ENCODE measurements at places on chromosomes 16 and 17.

GRCh38 chr16:81623365-81624102, 155.6 kb upstream of the PLCG2 start:
- DNase-seq = peak; percentile 50

DNA sequence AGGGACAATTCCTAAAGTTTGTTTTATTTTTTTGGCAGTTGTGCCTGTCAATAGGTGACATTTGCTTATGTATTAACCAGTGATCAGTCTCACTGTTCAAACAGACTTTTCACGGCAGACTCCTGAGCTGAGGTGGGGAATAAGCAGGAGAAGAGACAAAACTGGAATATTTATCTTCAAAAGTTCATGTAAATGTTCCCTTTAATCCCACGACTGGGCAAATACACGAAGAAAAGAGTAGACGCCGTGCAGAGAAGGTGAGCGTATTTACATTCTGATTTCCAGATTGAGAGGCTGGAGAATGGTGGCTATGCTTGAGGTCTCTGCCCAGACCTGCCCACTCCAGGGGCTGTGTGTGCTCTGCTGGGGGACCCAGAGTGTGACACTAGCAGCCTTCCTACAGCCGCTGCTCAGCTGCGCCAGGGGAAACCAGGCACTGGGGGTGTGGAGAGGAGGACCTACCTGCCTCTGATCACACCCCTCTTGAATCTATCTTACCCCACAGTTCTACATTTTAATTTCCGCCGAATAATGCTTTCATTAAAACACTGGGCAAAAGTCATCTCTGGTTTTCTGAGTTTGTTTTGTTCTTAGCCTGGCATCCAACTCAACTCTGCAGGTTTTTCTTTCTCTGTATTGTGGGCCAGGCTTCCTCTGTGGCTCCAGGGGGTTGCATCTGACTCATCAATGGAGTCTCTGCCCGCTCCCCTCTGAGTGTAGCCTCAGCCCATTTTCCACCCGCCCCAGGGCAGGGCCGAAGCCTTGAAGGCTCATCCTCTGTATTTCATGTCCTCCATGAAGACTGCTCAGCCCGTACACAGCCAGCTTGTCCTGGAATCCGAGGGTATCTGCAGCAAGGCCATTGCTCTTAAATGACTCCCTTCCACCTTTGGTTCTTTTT, 237.1 kb downstream of the NTN1 start:
- no peak for DNase-seq

DNA sequence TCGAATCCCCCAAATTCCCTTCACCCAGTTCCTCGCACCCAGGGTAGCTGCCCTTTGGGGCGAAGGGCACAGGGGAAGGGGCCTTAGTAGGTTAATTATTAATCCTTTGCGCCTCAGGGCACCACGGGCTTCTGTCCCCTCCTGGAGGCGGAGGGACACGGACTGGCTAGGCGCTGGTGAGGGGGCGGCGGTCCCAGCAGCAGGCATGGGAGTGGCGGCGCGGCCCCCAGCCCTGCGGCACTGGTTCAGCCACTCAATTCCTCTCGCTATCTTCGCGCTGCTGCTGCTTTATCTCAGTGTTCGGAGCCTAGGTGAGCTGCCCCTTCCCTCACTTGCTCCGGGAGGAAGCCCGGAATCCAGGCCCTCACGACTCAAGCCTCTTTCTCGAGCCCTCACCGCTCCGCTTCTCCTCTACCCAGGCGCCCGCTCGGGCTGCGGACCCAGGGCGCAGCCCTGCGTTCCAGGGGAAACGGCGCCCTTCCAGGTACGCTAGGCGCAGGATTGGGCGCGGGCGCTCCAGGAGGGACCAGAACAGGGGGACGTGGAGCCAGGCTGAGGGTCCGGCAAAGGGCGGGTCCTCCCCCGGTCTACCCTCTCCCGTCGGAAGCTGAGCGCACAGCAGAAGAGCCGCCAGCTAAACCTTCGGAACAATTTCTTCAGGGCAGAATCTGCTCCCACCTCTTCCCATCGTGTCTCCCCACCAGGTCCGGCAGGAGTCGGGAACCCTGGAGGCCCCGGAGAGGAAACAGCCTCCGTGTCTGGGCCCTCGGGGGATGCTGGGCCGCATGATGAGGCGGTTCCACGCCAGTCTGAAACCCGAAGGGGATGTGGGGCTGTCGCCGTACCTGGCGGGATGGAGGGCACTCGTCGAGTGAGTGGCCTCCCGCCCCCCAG, at the start of gene GLTPD2:
Gene GLTPD2 (plus strand): TSS at position 158 of the 894 bp plus-strand sequence. CDS start 48 bp downstream, at position 206.
- DNase-seq = no peak

DNA sequence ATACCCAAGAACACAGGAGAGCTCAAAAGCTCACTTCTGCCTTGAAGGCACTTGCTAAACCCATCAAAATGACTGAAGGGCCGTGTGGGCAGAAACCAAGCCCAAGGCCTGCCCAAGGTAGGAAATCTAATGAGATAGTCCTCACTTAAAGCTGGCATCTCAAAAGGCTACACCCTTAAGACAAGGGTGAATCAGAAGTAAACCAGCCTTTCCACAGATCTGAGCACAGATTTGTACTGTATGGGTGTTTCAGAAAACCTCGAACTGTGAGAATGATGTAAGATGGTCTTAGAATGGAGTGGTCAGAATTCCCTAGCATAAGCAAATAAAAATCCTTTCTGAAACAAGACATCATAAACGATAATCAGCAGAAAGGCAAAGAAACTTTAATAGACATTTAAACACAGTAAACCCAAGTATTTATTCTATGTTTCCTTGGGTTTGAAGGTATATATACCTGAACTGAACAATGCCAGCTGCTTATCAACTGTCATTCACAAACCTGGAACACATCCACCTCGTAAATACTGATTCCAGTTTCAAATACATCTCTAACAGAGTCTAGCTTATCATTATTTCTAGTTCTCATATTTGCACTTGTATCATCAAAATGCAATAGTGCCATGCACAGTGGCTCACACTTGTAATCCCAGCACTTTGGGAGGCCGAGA, 37.8 kb downstream of the GLG1 start:
- no peak for DNase-seq

DNA sequence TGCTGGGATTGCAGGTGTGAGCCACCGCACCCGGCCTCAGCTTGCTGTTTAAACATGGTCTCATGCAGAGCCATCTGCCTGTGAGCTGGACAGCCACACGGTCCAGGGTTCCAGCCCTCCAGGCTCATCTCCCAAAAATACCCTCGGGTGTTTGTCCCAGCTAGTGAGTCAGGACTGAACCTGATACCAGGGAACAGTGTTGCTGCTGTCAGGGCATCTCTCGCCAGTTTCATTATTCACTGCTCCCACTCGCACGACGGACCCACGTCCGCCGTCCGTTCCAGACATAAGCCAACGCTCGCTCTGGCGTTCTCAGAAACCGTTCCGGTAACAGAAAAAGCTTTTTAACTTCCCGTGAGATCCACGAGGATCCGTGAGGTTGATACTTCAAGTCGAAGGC, 77.6 kb downstream of the NXN start:
- no peak for DNase-seq

Measured in AML-193 (cell line).